ENCODE measurements at places on chromosomes 3 and 15.

GRCh38 chr15:66482539-66482938 is 15.0 kb downstream of the SNAPC5 start:
- DNase-seq, result no peak

- no peak for DNase-seq
These were observed 205.9 kb upstream of the LINGO1 start for GRCh38 chr15:77838595-77838994.

DNA sequence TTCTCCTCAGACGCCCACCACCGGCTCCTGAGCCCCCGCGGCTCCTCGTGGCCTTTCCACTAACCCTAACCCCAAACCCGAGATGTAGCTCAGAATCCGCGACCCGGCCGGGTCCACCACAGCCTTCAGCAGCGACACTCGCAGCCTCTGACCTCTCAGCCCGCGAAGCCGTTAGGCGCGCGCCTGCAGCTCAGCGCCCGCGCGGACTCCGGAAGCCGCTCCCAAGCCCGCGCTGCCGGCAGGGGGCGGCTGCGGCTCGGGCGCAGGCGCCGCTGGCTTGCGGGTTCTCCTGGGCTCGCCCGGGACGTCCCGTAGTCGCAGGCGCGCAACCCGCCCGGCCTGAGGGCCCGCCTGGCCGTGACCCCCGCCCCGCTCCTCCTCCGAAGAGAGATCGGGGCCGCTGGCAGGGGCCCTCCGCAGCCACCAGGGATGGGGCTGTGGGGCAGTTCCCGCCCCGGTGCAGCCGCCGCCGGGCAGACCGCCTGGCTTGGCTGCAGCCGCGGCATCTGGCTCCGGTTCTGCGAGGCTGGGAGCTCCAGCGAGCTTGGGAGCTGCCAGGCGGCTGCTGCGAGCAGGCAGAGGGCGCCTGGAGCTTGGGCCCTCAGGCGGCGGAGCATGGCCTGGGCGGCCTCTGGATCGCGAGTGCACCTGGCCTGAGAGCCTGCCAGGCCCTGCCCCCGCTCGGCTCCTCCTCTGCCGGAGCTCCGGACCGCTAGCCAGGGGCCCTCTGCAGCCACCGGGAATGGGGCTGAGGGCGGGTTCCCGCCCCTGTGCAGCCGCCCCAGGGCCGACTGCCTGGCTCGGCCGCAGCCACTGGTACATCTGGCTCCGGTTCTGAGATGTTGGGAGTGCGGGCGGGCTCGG is 120.7 kb downstream of the LMLN start:
- peak; percentile 38 for DNase-seq

GRCh38 chr15:62108411-62108810 is 41.6 kb downstream of the C2CD4A start:
- DNase-seq, result no peak

DNA sequence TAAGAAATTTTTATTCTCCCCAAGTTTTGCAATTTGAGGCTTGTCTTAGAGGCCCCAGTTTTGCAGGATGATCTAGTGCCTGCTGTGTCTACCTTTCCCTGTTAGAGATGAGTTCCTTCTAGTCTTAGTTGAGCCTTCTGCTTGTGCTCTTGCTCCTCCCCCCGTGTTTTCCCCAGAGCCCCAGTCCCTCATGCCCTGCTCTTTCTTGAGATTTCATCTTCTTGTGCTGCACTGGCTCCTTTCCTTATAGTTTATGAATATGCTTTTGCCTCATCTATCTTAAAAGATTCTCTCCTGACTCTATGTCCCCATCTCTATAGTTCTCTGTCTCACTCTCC is 4.7 kb downstream of the GAP43 start:
- DNase-seq, result no peak

DNA sequence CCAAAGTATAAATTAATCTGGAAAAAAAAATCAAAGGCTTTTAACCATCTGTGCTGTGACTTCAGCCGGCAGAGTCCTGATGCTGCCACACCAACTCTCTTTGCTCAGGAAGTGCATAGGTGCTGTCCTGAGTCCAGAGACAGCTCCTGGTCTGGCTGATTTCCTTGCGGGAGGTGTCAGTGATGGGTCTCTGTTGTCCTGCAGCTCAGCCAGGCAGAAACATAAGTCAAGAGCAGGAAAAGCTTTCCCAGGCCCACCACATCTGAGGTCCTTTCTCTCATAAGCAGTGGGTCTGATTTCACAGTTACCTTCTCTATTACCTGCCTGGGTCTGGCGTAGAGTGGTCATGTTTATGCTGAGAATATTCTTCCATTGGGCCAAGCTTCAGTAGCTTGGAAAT is 19.4 kb downstream of the CHST2 start:
- DNase-seq, result no peak

- peak; percentile 41 for DNase-seq
These were observed 64.6 kb downstream of the CRTC3 start for GRCh38 chr15:90594301-90594738.

- no peak for DNase-seq
These were observed 386.6 kb upstream of the DPH6 start for GRCh38 chr15:35932531-35932930.

- no peak for DNase-seq
These were observed 8.3 kb upstream of the VILL start for GRCh38 chr3:37982331-37982730.

GRCh38 chr3:160531311-160531710 is 34.1 kb downstream of the KPNA4 start:
- no peak for DNase-seq

- DNase-seq, result no peak
These were observed 13.1 kb upstream of the LTF start for GRCh38 chr3:46477756-46478155.

DNA sequence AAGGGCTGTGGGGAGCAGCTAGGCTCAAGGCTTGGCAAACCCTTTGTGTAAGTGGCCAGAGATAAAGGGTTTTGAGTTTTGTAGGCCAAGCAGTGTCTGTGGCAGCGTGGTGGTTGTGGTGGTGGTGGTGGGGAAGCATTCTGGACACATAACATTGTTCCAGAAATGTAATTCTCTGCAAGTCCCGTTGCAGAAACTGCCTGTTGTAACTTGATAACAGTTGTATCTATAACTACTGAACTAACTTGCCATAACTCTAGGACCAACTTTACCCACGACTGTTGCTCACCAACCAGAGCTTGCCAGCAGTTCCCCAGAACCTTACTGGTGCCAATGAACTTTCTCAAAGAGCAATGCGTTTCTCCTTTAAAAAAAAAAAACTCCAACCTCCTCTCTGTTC is 18.1 kb upstream of the TMEM40 start:
- no peak for DNase-seq

DNA sequence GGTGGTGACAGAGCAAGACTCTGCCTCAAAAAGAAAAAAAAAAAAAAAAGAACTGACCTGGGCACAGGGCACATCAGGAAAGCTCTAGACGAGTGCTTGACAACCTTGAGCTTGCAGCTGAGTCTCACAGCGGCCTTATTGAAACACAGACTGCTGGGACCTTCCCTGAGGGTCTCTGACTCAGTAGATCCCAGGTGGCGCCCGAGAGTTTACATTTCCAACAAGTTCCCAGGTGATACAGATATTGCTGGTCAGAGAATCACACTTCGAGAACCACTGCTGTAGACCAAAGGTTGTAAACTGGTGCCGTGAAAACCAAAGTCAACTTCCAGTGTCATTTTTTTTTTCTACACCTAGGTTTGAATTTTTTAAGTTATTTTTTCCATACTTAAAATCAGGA is 573.2 kb upstream of the MDFIC2 start:
- DNase-seq, result no peak

DNA sequence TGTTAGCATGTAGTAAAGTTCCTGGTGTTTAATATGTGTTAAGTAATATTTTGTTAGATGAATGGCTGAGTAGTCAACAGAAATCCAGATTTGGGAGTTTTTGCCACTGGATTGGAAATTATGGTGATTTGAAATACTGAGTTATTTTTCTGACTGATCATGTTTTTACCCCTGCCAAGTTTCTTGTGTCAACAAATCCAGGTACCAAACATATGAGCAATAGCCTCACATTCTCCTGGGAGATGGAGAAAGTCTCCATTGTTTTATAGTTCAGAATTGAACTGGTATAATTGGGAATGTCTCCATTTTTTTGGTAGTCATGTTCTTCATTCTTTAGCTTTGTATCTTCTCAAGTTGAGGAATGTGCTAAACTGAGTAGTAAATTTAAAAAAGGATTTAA is 767.2 kb upstream of the LMCD1 start:
- DNase-seq, result no peak

DNA sequence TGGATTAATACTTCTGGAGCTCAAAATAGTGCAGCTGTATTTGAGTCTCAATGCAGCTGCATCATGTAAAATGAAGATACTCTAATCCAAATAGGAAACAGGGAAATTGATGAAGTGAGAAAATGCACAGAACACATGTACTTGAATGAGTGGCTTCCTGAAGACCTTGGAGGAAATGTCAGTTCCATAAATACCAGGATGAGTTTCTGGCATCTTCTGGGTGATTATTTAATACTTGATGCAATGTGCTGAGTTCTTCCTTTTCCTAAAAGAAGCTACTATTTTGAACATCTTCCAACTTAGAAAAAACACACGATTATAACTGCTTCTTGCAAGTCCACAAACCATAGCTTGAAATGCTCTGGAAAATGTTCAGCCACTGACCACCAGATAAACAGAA is 162.8 kb downstream of the SLC9A9 start:
- no peak for DNase-seq

DNA sequence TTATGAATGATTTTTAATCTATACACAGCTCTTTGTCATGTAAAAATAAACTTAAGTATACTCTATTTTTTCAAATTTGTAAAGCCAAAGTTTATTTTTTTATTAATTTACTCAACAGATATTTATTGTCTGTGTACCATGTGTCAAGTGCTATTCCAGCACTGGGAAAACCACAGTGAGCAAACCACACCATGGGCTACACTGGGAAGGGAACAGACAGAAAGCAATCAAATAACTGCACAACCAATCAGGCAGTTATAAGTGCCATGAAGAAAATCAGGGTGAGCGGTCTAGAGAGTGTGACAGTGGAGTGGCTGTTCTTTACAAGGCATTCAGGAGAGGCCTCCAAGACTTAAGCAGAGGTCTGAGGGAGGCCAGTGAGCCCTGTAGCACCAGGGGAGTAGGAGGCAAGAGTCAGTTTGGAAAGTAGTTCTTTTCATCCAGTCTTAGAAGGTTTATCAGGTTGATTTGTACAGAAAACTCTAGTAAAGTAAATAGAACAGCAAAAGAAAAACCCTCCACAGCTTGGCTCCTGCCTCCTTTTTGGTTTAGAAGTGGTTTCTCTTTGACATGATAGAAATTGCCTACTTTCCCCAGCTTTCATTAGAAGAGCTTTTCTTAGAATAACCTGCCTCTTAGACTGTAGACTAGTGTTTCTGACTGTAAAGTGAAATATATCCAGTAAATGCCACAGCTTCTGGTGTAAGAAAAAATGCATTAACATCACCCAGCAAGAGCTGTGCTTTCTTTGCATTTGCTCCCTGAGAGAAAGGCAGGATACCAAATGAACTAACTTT is 13.7 kb downstream of the EIF2AK4 start:
- DNase-seq, result no peak

DNA sequence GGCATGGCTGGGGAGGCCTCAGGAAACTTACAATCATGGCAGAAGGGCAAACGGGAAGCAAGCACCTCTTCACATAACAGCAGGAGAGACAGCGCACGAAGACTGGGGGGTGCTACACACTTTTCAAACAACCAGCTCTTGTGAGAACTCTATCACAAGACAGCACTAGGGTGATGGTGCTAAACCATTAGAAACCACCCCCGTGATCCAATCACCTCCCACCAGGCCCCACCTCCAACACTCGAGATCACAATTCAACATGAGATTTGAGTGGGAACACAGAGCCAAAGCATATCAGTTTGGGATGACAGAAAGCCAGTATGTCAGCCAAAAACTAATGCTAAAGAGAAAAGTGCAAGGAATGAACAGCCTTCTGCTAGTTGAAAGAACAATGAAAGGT is 309.8 kb upstream of the CCDC54 start:
- no peak for DNase-seq
